Thoracic aorta (tissue), 2 donors: ENCODE measurements at places on chromosomes 12 and 14.

GRCh38 chr14:35402323-35403113 is 2.0 kb downstream of the NFKBIA start:
- DNase-seq = no peak

- no peak for DNase-seq
Observed at GRCh38 chr12:93743229-93743998, 66.2 kb downstream of the CRADD start.

DNA sequence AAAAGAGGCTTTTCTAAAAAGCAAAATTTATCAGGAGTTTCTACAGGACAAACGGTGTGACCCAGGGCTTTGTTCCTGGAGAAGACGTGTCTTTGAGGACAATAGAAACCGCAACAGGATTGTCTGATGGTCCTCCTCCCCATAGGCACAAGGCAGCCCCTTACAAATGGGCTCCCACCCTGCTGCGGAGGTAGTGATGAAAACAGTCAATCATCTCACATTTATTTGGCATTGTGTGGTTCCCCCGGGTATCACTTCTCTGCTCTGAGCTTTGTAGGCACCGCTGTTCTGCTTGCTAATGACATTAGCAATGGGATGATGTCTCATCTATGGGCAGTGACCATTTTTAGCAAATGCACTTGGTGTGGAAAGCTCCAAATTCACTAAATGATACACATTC is 155.5 kb upstream of the TMPO start:
- no peak for DNase-seq

DNA sequence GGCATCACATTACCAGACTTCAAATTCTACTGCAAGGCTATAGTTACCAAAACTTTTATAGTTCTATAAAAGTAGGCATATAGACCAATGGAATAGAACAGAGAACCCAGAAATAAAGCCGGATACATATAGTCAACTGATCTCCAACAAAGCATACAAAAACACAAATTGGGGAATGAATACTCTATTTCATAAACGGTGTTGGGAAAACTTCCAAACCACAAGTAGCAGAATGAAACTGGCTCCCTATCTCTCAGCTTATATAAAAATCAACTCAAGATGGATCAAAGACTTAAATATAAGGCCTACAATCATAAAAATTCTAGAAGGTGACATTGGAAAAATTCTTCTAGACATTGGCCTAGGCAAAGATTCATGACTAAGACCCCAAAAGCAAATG is 187.9 kb upstream of the PLXNC1 start:
- no peak for DNase-seq
